Vagina (tissue), 2 donors: ENCODE measurements at places on chromosomes 16 and 17. TPM values are rescaled to one million over a fixed set of nuclear protein-coding genes. Genes with fewer than 3 reads are reported as not detected.

GRCh38 chr17:76419576-76420260 lies 33.2 kb downstream of the UBE2O start:
- no peak for DNase-seq
- H3K27ac ChIP-seq: no peak overlapping the region
- peaks cover 26% of the 10 kb centered on the region for H3K4me1 ChIP-seq
- H3K4me3 ChIP-seq: no peak overlapping the region
- H3K36me3 ChIP-seq: no peaks in the 10 kb centered on the region
- no peaks in the 10 kb centered on the region for H3K27me3 ChIP-seq

- no peaks in the 10 kb centered on the region for H3K36me3 ChIP-seq
- peak overlapping the region; percentile 82 for H3K27ac ChIP-seq
- DNase-seq: no peak
Measured at GRCh38 chr16:88087517-88087877, 136.3 kb downstream of the BANP start.

GRCh38 chr17:4520894-4521600 lies 22.4 kb downstream of the SPNS2 start:
- no peak overlapping the region for H3K4me3 ChIP-seq
- H3K27ac ChIP-seq: no peak overlapping the region
- no peaks in the 10 kb centered on the region for H3K27me3 ChIP-seq
- H3K4me1 ChIP-seq: peaks cover 26% of the 10 kb centered on the region
- DNase-seq: no peak

DNA sequence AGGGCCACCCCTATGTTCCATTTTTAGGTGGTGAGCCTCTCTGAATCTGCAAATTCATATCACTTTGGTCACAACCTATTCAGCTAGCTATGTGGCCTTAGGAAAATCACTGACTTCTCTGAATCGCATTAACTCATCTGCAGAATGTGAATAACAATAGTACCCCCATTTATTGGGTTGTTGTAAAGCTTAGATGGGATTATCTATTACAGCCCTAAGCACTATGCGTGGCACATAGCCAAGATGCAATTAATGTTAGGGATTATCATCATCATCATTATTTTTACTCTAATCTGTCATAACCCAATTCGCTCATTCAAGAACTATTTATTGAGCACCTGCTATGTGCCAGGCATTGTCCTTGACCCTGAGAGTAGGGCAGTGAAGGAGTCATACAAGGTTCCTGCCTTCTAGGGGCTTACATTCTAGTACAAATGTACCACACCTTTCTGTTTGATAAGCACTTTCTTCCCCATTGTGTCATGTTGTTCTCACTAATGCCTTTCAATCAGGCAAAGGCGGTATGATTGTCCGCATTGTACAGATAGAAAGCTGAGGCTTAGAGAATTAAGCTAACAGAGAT lies 38.5 kb downstream of the CHD9 start:
- peak overlapping the region; percentile 52 for H3K27ac ChIP-seq
- H3K36me3 ChIP-seq: no peaks in the 10 kb centered on the region
- DNase-seq: no peak
- H3K4me3 ChIP-seq: no peak overlapping the region
- H3K4me1 ChIP-seq: peaks cover 85% of the 10 kb centered on the region
- no peaks in the 10 kb centered on the region for H3K27me3 ChIP-seq

- H3K4me3 ChIP-seq: peak within 1 kb of the TSS; percentile 68
- H3K27me3 ChIP-seq: peaks cover 5% of the 10 kb centered on the region
- peaks cover 48% of the 10 kb centered on the region for H3K4me1 ChIP-seq
- H3K27ac ChIP-seq: peak within 1 kb of the TSS; percentile 96
- DNase-seq: no peak
Measured at GRCh38 chr16:3020247-3020603, at the start of gene TNFRSF12A. Gene TNFRSF12A, plus strand, starts transcription at chr16:3020368. Its CDS starts 30 bp downstream, at chr16:3020398.

DNA sequence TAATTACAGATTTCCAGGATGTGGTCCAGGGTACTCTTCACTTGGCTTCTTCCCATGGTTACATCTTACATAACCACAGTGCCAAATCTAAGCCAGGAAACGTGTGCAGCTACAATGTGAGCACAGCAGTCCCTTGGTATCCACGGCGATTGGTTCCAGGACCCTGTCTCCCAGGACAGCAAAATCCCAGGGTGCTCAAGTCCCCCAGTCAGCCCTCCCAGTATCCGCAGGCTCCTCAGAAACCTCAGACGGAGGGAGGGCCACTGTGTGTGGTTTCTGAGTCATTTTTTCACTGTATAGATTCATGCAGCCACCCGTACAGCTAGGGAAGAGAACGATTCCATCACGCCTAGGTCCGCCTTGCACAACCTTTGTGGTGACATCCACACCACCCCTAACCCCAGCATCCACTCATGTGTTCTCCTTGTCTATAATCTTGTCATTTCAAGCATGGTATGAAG lies 11.1 kb upstream of the ATP2C2 start:
- H3K4me3 ChIP-seq: no peak overlapping the region
- no peaks in the 10 kb centered on the region for H3K36me3 ChIP-seq
- H3K4me1 ChIP-seq: peaks cover 9% of the 10 kb centered on the region
- H3K27ac ChIP-seq: no peak overlapping the region
- H3K27me3 ChIP-seq: no peaks in the 10 kb centered on the region

DNA sequence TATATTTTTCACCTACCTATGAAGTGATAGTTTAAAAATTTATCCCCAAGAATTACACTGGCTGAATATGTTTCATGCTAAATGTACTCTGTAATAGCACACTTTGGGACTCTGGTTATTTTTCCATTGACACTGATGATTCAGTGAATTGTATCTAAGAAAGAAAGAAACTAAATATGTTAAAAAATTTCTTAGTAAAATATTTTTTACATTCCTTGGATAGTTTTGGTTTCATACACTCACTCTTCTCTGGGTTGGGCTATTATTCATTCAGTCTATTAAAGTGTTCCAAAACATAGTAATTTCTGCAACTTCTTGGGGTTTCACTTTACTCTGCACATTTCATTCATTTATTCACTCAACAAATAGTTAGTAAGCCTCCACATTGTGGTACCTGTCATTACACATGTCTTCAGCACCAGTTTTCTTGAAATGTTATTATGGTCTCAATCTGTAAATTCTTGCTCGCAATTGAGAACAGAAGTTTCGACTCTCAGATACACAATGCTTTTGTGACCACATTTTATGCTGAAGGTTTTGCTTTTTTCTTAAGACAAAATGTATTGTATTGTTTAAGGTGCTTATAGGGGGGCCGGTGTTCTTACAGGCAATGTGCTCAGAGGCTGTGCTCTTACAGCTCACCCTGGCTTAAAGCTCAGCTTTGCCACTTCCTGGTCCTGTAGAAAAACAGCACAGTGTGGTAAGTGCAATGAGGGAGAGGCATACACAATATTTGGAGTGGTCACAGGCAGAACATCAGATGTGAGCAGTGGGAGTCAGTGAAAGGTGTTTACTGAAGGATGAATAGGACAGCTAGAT lies 17.4 kb downstream of the CNTNAP4 start:
- no peak overlapping the region for H3K27ac ChIP-seq
- no peak for DNase-seq
- H3K4me1 ChIP-seq: no peaks in the 10 kb centered on the region
- H3K27me3 ChIP-seq: no peaks in the 10 kb centered on the region
- H3K36me3 ChIP-seq: no peaks in the 10 kb centered on the region
- H3K4me3 ChIP-seq: no peak overlapping the region

GRCh38 chr16:67858500-67858899 lies 11.0 kb upstream of the CENPT start:
- no peaks in the 10 kb centered on the region for H3K27me3 ChIP-seq
- no peak overlapping the region for H3K4me3 ChIP-seq
- peak overlapping the region; percentile 17 for H3K27ac ChIP-seq
- peaks cover 77% of the 10 kb centered on the region for H3K4me1 ChIP-seq

- DNase-seq: no peak
- no peaks in the 10 kb centered on the region for H3K27me3 ChIP-seq
- H3K36me3 ChIP-seq: no peaks in the 10 kb centered on the region
Measured at GRCh38 chr16:54875443-54875842, 55.2 kb upstream of the IRX5 start.

GRCh38 chr17:31522284-31522931 lies 130.9 kb downstream of the RAB11FIP4 start:
- DNase-seq: no peak
- H3K4me1 ChIP-seq: no peaks in the 10 kb centered on the region
- H3K4me3 ChIP-seq: no peak overlapping the region
- H3K27ac ChIP-seq: no peak overlapping the region
- no peaks in the 10 kb centered on the region for H3K36me3 ChIP-seq
- H3K27me3 ChIP-seq: no peaks in the 10 kb centered on the region

DNA sequence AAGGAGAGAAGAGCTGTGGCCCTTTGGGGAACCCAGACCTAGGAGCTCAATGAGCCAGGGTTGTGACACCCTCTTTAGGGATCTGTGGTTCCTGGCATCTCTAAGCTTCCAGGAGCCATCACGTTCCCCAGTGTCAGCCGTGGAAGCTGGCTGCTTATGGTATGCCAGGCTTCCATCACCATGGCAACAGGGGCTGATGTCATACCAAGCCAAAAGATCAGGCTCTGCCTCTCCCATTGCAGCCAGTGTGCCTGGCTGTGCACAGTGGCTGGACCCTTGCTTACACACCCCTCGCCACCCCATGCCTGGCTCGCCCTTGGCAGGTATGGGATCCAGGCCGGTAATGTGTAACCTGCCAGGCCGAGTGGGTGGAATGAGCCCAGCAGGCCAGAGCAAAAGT lies 91.1 kb downstream of the SSH2 start:
- H3K36me3 ChIP-seq: no peaks in the 10 kb centered on the region
- no peaks in the 10 kb centered on the region for H3K27me3 ChIP-seq
- no peak for DNase-seq
- no peak overlapping the region for H3K4me3 ChIP-seq

DNA sequence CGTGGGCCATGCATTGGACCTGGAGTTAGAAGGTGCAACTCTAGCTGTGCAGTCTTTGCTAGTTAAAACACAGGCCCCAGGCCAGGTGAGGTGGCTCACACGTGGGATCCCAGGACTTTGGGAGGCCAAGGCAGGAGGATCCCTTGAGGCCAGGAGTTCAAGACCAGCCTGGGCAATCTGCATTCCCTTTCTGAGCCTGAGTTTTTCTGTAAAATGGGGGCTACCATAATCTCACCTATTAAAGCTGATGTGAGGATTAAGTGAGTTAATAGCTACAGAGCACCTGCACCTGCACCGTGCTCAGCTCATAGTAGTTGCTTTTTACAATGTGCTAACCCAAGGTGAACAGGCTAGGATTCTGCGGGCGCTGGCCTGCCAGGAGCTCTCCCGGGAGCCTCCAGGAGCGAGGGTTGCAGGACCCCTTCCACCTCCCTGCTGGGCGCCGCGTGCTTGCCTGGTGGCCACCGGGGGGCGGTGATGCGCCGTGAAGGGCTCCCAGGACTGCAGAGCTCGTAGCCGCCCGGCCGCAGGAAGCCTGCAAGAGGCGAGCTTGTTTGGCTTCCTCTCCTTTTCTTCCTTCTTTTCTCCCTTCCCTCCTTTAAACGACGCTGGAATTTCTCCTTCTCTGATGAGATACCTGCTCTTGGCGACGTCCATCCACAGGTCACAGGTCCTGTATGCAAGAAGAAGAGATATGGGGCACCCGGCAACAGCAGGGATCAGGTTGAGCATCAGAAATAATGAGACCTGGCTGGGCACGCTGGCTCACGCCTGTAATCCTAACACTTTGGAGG lies 51.3 kb downstream of the ZFP90 start:
- DNase-seq: no peak
- no peaks in the 10 kb centered on the region for H3K27me3 ChIP-seq
- H3K27ac ChIP-seq: no peak overlapping the region
- no peaks in the 10 kb centered on the region for H3K4me1 ChIP-seq

- no peak for DNase-seq
- no peaks in the 10 kb centered on the region for H3K27me3 ChIP-seq
- no peak overlapping the region for H3K4me3 ChIP-seq
- no peaks in the 10 kb centered on the region for H3K36me3 ChIP-seq
- peaks cover 5% of the 10 kb centered on the region for H3K4me1 ChIP-seq
- no peak overlapping the region for H3K27ac ChIP-seq
Measured at GRCh38 chr16:11990702-11991390, 14.3 kb downstream of the SNX29 start.

DNA sequence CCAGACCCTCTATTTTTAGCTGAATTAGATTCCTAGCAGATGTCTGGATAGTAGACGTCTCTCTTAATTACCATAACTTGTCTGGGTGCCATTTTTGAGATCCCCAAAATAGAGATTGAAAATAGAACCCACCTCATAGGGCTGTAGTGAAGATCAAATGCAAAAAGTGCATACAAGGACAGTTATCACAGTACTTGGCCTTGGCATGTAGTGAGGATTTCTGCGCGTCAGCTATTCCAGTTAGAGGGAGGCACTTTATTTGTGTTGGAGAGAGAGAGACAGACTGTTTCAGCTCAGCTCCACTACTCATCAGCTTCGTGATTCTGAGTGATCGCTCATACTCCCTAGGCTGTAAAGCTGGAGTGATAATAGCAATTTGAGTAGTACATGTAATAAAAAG lies 59.6 kb upstream of the CDH13 start:
- H3K36me3 ChIP-seq: no peaks in the 10 kb centered on the region
- no peak overlapping the region for H3K27ac ChIP-seq
- DNase-seq: no peak

- no peaks in the 10 kb centered on the region for H3K27me3 ChIP-seq
- peak overlapping the region; percentile 93 for H3K27ac ChIP-seq
- DNase-seq: no peak
Measured at GRCh38 chr16:29819506-29819905, 756 bp upstream of the MVP start.

DNA sequence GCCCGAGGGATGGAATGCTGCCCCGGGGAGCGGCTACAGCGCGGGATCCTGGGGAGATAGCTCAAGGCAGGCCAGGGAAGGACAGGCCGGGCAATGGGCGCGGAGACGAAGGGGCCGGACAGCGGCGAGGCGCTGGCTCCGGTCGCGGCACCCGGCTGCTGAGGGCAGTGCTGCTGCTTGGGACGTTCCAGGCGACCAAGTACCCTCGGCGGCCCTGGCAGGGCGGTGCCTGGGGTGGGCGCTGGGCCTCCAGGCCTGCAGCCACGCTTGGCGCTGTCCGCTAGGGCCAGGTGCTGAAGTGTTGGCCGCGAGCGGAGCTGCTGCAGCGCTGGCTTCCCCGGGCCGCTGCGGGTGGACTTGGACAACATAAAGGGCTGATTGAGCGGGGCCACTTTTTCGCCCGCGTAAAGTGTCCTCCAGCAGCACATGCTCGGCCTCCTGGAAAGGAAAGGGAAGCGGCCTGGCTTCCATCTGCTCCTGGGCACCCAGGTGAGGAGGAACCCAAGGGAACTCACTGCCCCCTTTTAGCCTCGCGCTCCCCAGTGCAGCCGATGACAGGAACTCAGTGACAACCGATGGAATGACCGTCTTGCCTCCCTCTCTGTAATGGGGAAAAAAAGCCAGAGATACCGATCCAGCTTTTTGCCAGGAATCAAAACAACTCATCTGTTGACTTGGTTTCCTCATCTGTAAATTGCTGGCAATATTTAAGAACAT lies 23.7 kb downstream of the CLEC3A start:
- H3K27ac ChIP-seq: no peak overlapping the region
- DNase-seq: no peak
- H3K27me3 ChIP-seq: no peaks in the 10 kb centered on the region
- H3K36me3 ChIP-seq: no peaks in the 10 kb centered on the region

GRCh38 chr16:22278441-22279230 lies 18.6 kb upstream of the POLR3E start:
- H3K36me3 ChIP-seq: peaks cover 3% of the 10 kb centered on the region
- H3K4me1 ChIP-seq: no peaks in the 10 kb centered on the region
- H3K27ac ChIP-seq: no peak overlapping the region

MAPT gene
- total RNA-seq: 6.1 TPM

ODAD4 gene
- total RNA-seq: 1.7 TPM

ARHGDIG gene
- not detected for total RNA-seq

HS3ST2 gene
- total RNA-seq: 11.8 TPM

EMP2 gene
- 70.7 TPM for total RNA-seq

FAM222B gene
- 14.2 TPM for total RNA-seq
